Breast epithelium (tissue), 4 donors: ENCODE measurements at places on chromosomes 16 and 17. TPM values are rescaled to one million over a fixed set of nuclear protein-coding genes. Genes with fewer than 3 reads are reported as not detected.

Gene KRT222
- 1.0 TPM for total RNA-seq

DNA sequence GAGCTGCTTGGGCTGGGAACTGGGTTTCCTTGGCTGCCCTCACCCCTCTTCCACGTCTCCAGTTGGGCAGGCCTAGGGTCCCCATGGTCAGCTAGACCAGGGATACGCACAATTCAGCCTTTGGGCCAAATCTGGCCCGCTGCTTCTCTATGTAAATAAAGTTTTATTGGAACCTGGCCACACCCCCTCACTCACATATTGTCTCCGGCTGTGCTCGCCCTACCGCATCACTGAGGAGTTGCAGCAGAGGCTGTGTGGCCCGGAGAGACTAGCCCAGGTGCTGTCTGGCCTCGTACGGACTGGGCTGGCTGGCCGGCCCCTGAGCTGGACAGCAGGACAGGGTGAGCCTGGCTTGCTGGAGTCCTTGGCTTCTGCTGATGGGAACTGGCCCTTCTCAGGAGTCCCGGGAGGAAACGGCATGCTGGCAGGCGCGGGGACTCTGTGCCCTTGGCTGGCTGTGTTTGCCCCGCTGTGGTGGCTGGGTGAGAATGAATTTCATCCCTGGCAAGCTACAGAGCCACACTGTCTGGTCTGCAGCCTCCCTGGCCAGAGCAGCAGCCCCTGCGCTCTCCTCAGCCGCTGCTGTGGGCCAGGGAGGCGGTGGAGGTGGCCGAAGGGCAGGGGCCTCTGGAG lies 82.0 kb downstream of the ENGASE start:
- no peak for DNase-seq

Gene CDC6
- 0.29 TPM for total RNA-seq

Gene ABCC11
- 5.4 TPM for total RNA-seq

Gene PCYT2
- 22.9 TPM for total RNA-seq

GRCh38 chr16:31785126-31785525 lies 88.5 kb upstream of the ZNF267 start:
- no peak for DNase-seq

Gene USP6
- total RNA-seq: 0.16 TPM

GRCh38 chr16:83147244-83147643 lies 520.5 kb downstream of the CDH13 start:
- DNase-seq: no peak

DNA sequence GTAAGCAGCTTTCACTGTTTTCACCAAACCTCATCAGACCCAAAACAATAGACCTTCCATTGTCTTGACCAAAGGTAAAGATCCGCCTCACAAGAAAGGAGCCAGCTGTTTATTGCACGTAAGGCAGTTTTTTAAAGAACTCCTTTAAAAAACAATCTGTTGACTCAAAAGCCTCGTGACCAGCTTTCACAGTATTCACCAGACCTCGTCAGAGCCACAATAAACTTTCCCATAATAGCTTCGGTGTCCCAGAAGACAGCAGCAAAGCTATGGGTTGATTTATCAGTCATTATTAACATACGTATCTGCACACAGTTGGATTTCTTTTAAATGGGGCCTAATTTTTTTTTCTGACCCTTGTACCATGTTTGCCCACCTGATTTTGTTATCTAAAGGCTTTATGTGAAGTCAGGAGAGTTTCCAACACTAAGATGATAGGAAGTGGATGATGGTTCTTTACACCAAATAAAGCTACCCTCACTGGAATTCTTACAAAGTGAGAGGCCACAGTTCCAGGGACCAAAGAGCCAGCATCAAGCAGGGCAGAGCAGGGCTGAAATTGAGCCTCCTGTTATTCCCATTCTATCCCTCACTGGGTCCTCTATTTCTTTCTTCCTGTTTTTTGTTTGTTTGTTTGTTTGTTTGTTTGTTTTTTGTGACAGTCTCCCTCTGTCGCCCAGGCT lies 17.6 kb upstream of the HELZ start:
- DNase-seq: no peak

Gene NAA38
- total RNA-seq: 92.4 TPM

- no peak for DNase-seq
Observed at GRCh38 chr16:86224126-86224525, 286.2 kb upstream of the FOXF1 start.

GRCh38 chr16:23629516-23629915 lies 11.6 kb downstream of the PALB2 start:
- DNase-seq: no peak

GRCh38 chr16:71709229-71709781 lies 15.2 kb downstream of the PHLPP2 start:
- DNase-seq: no peak

- DNase-seq: no peak
Observed at GRCh38 chr17:45672792-45673191, 111.3 kb upstream of the CRHR1 start.

- peak; percentile 27 for DNase-seq
Observed at GRCh38 chr16:87806641-87807546, 41.1 kb upstream of the KLHDC4 start.

DNA sequence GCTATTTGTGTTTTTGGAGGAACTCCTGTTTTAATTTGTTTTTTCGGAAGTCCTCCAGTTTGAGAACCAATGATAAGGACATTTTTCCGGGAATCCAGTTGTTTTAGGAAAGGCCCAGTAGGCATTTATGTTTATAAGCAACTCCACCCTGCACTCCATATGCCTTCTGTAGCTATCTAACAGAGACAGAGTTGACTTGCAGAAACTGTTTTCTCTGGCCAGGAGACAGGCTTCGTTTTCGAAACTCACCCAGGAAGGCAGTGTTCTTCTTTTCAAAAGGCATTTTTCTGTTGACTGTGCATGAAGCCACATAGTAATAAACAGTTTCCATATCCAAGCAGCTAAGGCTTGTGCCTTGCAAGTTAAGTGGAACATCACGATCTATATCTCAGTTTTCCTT lies 587.1 kb downstream of the WWOX start:
- no peak for DNase-seq

Gene BEAN1
- total RNA-seq: 0.16 TPM

- DNase-seq: no peak
Observed at GRCh38 chr16:77183137-77183536, 7.9 kb upstream of the MON1B start.

- DNase-seq: peak; percentile 28
Observed at GRCh38 chr16:56354016-56354415, 71.3 kb downstream of the AMFR start.

GRCh38 chr17:5254414-5254813 lies 19.8 kb upstream of the SCIMP start:
- no peak for DNase-seq

- no peak for DNase-seq
Observed at GRCh38 chr17:2503627-2504026, 8.1 kb downstream of the METTL16 start.

DNA sequence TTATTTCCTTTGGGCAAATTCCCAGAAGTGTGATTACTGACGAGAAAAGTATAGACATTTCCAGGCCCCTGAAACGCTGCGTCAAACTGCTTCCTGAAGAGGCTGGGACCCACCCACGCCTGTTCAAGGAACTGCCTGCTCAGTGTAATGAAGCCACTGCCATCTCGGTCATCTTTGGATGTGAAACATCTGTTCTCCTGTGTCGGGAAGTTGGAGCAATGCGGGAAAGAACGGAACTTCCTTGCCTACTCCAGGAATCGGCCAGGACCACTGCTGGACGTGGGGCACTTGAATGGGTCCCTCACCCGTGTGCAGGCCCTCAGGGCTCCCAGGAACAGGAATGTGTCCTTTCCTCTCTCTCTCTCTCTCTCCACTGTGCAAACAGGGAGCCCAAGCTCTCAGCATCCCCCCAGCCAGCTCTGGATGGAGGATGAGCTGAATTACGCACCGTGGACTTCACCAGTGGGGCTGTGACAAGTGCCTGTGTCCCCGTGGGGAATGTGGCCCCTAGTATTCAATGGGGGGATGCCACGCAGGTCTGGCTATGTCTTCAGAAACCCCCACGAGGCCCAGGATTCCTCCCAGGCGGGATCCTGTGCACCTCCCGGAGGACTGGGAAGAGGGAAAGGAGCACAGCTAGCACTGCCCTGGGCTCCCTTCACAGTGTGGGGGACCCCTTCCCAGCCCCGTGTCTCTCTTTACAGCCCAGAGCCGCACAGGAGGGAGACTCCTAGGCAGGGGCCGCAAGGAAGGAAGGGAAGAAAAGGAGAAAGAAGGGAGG lies 18.3 kb upstream of the LITAF start:
- no peak for DNase-seq

GRCh38 chr16:69111876-69112230 lies 6.4 kb downstream of the HAS3 start:
- no peak for DNase-seq

Gene TP53TG3D
- 1.6 TPM for total RNA-seq

GRCh38 chr17:61403801-61404662 lies 4.4 kb downstream of the TBX2 start:
- no peak for DNase-seq

DNA sequence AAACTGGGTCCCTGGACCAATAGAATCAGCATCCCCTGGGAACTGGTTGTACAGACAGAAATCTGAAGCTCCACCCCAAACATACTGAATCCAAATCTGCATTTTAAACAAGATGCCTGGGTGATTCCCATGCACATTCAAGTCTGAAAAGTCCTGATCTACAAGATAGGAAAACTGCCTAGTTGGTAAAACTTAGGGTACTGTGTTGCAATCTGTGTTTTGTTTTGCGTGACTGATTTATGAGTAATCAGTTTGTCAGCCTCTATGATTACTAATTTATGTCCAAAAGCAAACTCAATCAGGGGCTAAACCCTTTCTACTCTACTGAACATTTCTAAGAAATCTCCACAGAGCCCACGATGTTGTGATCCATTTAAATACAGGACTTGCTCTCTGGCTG lies 103.8 kb downstream of the YPEL2 start:
- DNase-seq: no peak

- DNase-seq: no peak
Observed at GRCh38 chr16:71449020-71449419, 7.2 kb upstream of the TLE7 start.

- peak; percentile 66 for DNase-seq
Observed at GRCh38 chr16:397736-398332, 835 bp downstream of the NME4 start.

DNA sequence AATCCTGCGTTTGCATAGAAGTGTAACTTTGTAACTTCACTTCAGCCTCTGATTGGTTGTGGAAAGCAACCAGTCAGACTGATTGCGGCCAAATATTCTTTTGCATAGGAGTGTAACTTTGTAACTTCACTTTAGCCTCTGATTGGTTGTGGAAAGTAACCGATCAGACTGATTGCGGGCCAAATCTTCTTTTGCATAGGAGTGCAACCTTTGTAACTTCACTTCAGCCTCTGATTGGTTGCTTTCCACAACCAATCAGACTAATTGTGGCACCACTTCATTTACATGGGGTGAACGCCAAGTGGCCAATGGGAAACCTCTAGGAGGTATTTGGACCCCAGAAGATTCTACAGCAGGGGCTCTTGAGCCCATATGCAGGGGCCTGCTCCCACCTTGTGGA lies 1.8 kb upstream of the TMEM98 start:
- DNase-seq: no peak

DNA sequence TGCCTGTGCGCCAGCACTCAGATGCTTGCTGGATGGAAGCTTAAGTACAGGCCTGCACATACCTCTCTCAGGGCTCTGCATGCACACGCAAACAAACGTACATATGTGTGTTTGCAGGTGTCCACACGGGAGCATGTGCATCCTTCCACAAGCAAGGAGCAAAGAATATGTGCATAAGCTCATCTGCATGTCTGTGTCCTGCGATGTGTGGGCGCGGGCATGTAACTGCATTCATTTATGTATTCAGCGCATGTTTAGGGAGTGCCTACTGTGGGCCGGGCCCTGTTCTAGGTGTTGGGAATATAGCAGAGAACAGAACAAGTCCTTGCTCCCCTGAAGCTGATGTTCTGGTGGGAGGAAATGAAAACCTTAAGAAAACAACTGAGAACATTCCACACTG lies 13.7 kb downstream of the TRPV2 start:
- DNase-seq: no peak

Gene HOXB6
- 18.2 TPM for total RNA-seq

- no peak for DNase-seq
Observed at GRCh38 chr16:35745821-35746248, 2286.4 kb downstream of the TP53TG3F start.

DNA sequence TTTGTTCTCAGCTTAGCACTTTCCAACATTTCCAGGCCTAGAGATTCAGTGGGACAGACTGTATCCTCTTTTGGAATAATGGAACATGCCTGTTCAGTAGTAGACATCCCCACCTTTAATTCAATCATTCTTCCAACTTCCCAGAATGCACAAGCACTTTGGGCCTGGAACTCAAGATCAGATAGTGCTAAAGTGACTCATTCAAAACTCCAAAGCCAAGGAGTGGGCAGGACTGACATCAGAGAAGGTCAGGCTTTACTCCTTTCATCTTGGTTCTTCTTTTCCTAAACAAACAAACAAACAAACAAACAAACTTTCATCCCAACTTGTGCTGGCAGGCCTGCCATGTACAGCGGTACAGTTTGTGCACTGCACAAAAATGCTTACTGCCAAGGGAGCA lies 172.0 kb downstream of the AXIN2 start:
- DNase-seq: no peak
